Renal cortical epithelial cell (primary cell): ENCODE measurements at places on chromosomes 16 and 17. TPM values are rescaled to one million over a fixed set of nuclear protein-coding genes. Genes with fewer than 3 reads are reported as not detected.

GRCh38 chr17:77952368-77952767 is 6.1 kb upstream of the TNRC6C start:
- DNase-seq: no peak

- DNase-seq: no peak
Observed at GRCh38 chr16:18816286-18816685, 14.9 kb upstream of the ARL6IP1 start.

- no peak for DNase-seq
Observed at GRCh38 chr16:87707097-87707496, 58.7 kb downstream of the KLHDC4 start.

Gene COX6A2
- total RNA-seq: not detected in 2 replicates

DNA sequence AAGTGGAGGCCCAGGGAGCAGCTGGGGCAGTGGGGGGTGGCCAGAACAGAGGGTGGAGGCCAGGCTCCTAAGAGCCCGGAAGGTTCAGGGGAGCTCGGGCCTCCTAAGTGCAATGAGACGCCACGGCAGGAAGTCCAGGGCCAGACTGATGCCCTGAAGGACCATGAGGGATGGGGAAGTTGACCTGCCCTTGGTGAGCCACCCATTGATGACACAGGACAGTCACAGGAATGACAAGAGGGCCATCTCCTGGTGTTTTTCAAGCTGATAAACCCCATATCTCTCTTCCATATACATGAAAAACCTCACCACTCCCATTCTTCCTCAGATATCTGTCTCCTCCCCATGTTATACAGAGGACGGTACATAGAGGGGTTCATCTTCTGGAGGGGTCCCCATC is 5.8 kb upstream of the MRPL58 start:
- DNase-seq: no peak
